Tibial nerve (tissue), 4 donors: ENCODE measurements at places on chromosomes 2 and 18. TPM values are rescaled to one million over a fixed set of nuclear protein-coding genes. Genes with fewer than 3 reads are reported as not detected.

RTKN gene
- 90.3 TPM for total RNA-seq

EPC2 gene
- 26.5 TPM for total RNA-seq

TUBA3D gene
- total RNA-seq = not detected

PER2 gene
- 10.1 TPM for total RNA-seq

NABP1 gene
- total RNA-seq = 19.2 TPM

KIF5C gene
- total RNA-seq = 47.9 TPM

MGAT4A gene
- 12.6 TPM for total RNA-seq

KLHL41 gene
- 1.7 TPM for total RNA-seq

GAREM1 gene
- 32.1 TPM for total RNA-seq

CCDC138 gene
- total RNA-seq = 8.7 TPM

HRH4 gene
- total RNA-seq = not detected

ARHGAP28 gene
- total RNA-seq = 7.8 TPM

- DNase-seq = no peak
Observed at GRCh38 chr18:31498574-31499524, 872 bp downstream of the DSG2 start.

DNA sequence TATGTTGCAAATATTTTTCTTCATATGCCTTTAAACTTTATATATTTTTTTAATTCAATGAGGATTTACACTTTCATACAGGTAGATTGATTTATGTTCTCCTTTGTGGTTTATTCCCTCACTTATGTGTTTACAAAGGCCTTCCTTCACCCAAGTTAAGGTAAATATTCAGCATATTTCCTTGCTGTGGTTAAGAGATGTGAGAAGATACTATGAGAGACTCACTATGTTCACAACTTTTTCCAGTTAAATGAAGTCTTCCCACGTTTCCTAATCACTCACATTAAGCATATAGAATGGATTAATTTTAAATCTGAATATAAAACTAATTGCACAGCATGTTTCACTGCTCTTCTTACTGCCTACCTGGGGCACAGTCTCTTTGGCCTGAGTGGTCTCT lies 597 bp downstream of the PECR start:
- DNase-seq = no peak

DNA sequence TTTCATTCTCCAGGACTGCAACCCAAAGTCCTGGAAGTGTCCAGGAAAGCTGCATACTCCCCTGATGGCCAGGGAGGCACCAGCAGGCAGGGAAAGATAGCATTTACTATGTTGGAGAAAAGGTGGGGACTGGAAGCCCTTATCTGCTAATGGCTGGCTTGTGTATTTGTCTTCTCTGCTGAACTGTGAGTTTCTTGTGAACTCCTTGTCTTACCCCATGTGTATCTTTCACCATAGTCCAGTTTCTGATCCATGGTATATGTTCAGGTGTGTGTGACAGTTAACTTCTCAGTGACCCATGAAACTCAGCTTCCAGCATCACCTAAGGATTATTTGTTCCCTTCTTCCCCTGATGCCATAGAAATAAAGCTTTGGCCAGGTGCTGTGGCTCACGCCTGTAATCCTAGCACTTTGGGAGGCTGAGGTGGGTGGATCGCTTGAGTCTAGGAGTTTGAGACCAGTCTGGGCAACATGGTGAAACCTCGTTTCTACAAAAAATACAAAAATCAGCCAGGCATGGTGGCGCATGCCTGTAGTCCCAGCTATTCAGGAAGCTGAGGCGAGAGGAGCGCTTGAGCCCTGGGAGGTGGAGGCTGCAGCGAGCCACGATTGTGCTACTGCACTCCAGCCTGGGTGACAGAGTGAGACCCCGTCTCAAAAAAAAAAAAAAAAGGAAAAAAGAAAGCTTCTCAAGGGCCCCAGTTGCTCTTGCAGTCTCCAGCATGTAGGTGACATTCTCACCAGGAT lies 112.8 kb upstream of the MAP4K3 start:
- DNase-seq = no peak

DNA sequence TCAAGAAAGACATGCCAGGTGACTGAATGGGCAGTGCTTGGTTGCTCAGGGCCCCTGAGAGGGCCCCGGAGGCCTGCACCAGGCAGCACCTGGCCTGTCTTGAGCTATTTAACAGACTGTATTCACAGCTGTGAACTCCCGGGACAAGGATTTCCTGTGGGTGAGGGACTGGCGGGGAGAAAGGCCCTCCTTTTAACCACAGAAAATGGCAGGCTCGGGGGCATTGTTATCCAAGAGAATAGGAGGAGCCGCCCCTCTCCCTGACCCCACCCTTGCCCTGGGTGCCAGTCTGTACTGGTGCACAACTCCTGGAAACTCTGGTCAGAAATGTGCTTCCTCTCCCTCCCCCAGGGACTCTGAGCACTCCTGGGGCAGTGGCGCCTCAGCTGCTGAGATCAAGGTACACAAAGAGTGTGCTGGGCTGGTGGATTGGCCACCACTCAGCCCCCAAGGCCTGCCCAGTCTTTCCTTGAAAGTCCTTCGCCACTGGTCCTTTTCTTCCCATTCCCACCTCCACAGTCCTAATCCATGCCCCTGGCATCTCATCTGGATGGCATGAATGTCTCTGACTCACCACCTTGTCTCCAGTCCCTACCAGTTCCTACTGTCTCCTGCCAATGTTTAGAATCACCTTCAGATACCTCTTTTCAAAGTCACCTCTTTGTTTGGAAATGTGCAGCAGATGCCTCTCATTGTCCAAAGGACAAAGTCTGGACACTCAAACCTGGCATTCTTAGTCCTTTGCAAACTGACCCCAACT lies 19.6 kb upstream of the EPAS1 start:
- no peak for DNase-seq

DNA sequence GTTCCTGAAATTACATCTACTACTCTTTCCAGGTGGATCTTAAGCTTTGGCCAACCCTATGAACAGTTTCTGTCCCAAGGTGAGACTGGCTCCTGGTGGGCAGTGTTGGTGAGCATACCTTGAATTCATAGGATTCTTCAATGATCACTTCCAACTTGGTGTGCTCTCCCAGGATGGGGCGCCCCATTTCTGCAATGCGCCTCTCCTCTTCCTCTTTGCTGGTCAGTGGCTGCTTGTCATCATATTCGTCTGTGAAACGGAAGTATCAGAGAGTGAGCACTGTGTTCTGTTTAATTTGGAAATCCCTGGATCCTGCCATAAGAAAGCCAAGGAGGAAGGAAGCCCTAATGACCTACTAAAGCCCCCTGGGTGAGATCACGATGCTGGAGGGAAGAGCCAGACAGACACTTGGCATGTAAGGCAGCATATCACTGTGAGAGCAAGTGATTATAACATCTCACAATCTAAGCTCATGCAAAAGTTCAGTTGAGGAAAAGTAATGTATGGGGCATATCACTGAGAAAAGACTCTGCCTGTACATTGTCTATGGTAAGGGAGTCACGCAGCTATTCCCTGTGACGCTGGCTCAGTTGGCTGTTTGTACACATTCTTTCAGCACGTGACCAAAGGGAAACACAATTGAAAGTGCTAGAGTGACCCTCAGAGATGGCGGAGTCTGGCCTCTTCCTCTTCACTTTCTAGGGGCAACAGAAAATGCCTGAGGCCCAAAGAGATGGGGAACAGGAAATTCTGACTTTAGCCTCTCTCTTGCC lies 287.0 kb downstream of the SLC8A1 start:
- peak; percentile 33 for DNase-seq

- no peak for DNase-seq
Observed at GRCh38 chr2:101442042-101442666, 32.8 kb downstream of the RFX8 start.

GRCh38 chr2:191539068-191539467 lies 138.9 kb upstream of the NABP1 start:
- no peak for DNase-seq

- DNase-seq = no peak
Observed at GRCh38 chr2:146079216-146079615, 1559.3 kb upstream of the ZEB2 start.

DNA sequence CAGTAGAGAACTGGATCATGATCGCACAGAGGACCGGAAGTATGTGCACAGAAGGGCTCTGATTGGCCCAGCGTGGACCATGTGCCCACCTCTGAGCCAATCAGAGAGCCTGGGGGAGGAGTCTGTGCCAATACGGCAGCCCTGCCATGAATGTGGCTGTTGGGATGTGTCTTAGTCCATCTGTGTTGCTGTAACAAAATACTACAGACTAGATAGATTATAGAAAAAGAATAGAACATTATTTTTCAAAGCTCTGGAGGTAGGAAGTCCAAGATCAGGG lies 132.0 kb downstream of the NDUFA10 start:
- DNase-seq = no peak

DNA sequence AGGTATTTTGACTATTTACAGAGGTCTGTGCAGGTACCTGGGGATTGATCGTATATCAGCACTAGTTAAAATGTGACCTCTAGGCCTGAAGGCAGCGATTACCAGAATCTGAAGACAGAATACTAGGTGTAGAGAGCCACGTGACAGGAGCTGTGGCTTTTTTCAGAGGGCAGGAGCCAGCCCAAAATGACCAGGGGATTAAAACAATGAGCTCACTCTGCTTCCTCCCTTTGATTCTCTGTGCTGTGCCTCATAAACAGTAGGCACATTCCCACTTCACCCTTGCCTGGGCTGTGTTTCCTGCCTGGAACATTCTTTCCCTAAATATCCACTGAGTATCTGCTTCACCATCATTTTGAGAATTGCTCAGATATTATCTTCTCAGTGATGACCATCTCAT lies 15.2 kb downstream of the ITGAV start:
- no peak for DNase-seq

DNA sequence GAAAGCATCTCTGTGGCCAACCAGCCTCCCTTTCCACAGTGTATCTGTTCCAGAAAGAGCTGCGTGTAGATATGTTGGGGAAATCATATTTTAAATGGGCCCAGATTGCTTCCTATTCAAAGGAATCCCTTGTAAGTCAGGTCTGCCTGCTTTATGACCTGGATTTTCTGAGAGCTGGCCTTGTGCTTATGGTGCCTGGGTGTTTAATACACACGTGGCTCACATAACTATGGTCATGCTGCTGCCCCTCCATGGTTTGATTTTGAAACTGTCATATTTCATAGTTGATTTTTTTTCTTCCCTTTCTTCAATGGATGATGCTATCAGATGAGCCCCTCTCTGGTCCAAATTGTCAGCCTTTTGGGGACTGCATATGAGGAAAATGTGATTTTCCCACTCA lies 111.5 kb upstream of the CNGA3 start:
- no peak for DNase-seq

GRCh38 chr2:235171550-235172031 lies 219.8 kb downstream of the SH3BP4 start:
- no peak for DNase-seq

GRCh38 chr2:26720322-26721114 lies 28.0 kb downstream of the KCNK3 start:
- peak; percentile 59 for DNase-seq

DNA sequence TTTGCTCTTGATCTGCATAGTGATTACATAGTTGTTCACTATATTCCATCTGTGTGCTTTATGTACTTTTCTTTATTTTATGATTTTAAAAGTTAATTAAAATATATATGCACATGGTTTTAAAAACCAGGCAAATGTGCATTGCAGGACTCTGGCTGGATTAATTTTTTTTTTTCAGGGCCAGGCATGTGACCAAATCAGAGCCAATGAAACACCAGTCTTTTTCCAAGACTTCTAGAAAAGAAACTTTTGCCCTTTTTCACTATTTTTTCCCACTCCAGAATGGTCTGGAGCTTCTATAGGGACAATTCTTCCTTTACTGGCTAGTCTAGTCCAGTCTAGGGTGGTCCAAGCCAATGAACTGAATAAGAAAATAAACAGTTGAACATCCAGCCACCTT lies 198.1 kb upstream of the FBXO11 start:
- no peak for DNase-seq

DNA sequence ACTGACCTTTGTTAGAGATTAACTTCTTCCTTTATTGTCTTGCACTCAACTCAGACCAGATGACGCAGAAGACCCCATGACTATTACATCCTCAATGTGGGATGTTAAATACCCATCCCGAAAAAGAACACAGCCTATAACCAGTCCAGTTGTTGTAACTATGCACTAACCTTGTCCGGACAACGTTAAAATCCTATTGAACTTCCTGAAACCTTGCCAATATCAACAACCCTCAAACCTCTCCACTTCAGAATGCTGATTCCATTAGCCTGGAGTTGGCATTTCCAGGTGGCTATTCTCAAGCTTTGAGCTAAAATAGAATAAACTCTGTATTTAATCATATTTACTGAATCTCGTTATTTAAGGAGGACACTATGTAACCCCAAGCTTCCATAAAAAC lies 13.6 kb downstream of the NMS start:
- DNase-seq = no peak

GRCh38 chr2:154709215-154709614 lies 10.7 kb downstream of the KCNJ3 start:
- DNase-seq = no peak

- DNase-seq = no peak
Observed at GRCh38 chr2:12014088-12014960, 267.9 kb downstream of the LPIN1 start.

DNA sequence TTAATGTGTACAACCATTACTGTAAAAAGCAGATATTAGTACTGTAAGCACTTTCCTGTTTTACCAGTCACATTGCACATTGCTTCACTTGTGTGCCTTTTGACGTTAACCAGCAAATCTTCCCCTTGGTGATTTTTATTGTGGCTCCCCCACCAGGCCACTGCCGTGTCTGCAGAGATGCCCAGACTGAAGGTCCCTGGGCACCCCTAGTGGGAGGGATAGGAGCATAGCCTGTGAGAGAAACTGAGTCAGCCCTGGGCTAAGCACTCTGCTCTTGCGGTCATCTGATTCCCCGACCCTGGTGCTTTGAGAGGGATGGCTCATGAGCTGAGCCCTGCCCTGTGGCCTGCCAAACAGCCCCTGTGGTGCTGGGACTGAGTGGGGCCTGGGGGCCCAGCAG lies 73.4 kb downstream of the INPP4A start:
- DNase-seq = no peak

GRCh38 chr2:160006475-160006874 lies 55.9 kb downstream of the PLA2R1 start:
- no peak for DNase-seq

DNA sequence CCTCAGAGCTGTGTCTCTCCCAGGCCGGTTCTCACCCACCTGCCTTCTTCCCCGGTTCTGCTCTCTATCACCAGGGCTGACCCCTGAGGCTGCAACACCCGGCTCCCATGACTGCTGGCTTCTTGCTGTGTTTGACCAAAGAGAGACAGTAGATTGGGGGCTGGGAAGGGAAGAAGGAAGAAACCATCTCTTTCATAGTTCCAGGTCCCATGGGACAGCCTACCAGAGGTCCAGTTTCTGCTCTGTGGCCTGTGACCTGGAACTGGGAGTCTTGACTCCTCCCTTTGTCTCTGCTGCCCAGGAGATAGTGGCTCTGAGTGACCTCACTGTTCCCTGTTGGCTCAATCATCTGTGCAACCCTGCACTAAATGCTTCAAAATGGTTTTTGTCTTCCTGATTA lies 38.1 kb downstream of the ALPK2 start:
- no peak for DNase-seq

DNA sequence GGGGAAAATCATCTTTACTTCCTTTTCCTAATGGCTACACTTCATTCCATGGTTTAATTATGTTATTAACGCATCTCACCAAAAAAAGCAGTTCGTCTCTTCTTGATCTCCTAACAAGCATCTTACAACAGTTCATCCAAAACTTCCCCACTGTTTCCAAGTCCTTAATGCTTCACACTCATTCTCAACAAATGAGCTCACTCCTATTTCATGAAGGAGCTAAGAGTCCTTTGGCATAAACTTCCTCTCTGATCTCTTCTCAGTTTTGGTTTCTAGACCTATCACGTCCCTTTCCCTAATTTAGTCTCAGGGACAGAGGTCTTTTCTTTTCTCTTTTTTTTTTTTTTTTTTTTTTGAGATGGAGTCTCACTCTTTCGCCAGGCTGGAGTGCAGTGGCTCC lies 205.9 kb upstream of the SLC39A10 start:
- DNase-seq = no peak
